ENCODE measurements at places on chromosomes 5 and 9. TPM values are rescaled to one million over a fixed set of nuclear protein-coding genes. Genes with fewer than 3 reads are reported as not detected.

GRCh38 chr9:87836951-87837705 lies 45.5 kb upstream of the SPATA31E1 start:
- no peak overlapping the region for H3K4me3 ChIP-seq
- H3K36me3 ChIP-seq = no peaks in the 10 kb centered on the region
- H3K4me1 ChIP-seq = no peaks in the 10 kb centered on the region

NUP155 gene
- polyA plus RNA-seq = 2.3 TPM

- H3K4me1 ChIP-seq = no peaks in the 10 kb centered on the region
- H3K36me3 ChIP-seq = no peaks in the 10 kb centered on the region
- DNase-seq = peak; percentile 11
- no peak overlapping the region for H3K27ac ChIP-seq
- no peaks in the 10 kb centered on the region for H3K27me3 ChIP-seq
Measured at GRCh38 chr5:135608361-135608760, 29.6 kb upstream of the CXCL14 start.

- H3K4me1 ChIP-seq = no peaks in the 10 kb centered on the region
- DNase-seq = no peak
- H3K27ac ChIP-seq = no peak overlapping the region
- H3K27me3 ChIP-seq = no peaks in the 10 kb centered on the region
- no peak overlapping the region for H3K4me3 ChIP-seq
- H3K36me3 ChIP-seq = no peaks in the 10 kb centered on the region
Measured at GRCh38 chr9:69074801-69075200, 39.2 kb downstream of the FXN start.

- H3K27me3 ChIP-seq = no peaks in the 10 kb centered on the region
- no peak overlapping the region for H3K4me3 ChIP-seq
- H3K27ac ChIP-seq = no peak overlapping the region
- H3K4me1 ChIP-seq = peaks cover 8% of the 10 kb centered on the region
- H3K36me3 ChIP-seq = no peaks in the 10 kb centered on the region
- DNase-seq = peak; percentile 77
Measured at GRCh38 chr9:111621895-111622480, 9.1 kb upstream of the DNAJC25 start.

GRCh38 chr5:93569300-93570160 lies 11.5 kb downstream of the NR2F1-AS1 start:
- no peaks in the 10 kb centered on the region for H3K27me3 ChIP-seq
- H3K36me3 ChIP-seq = no peaks in the 10 kb centered on the region
- no peak for DNase-seq
- H3K4me3 ChIP-seq = no peak overlapping the region

ADGRV1 gene
- polyA plus RNA-seq = 510 TPM

CCL21 gene
- polyA plus RNA-seq = 152 TPM
